Activated CD4-positive, alpha-beta memory T cell treated with anti-CD3 and anti-CD28 coated beads for 36 hours (primary cell): ENCODE measurements at places on chromosomes 12 and 14. TPM values are rescaled to one million over a fixed set of nuclear protein-coding genes. Genes with fewer than 3 reads are reported as not detected.
A peak's percentile ranks its signal among the peaks of the same experiment; 100 is the strongest.

DNA sequence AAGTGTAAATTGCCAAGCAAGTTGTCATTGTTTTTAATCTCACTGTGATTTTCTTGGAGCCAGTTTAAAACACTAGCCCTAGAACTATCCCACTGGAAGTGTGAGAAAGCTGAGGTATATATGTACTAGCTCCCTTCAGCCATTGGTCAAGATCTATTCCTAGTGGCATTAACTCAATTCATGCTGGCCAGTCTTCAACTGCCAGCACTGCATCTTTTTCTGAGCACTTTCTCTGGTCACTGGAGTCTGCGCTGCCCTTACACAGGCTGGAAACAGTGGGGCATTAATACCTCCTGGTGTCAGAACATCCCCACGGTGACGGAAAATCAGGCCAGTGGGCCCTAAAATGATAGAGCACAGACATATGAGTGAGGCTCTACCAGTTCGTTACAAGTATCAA is 4.0 kb upstream of the NOVA1 start:
- no peaks in the 10 kb centered on the region for H3K36me3 ChIP-seq
- peaks cover 17% of the 10 kb centered on the region for H3K27me3 ChIP-seq
- no peak overlapping the region for H3K4me3 ChIP-seq
- no peak for DNase-seq
- no peaks in the 10 kb centered on the region for H3K4me1 ChIP-seq

DNA sequence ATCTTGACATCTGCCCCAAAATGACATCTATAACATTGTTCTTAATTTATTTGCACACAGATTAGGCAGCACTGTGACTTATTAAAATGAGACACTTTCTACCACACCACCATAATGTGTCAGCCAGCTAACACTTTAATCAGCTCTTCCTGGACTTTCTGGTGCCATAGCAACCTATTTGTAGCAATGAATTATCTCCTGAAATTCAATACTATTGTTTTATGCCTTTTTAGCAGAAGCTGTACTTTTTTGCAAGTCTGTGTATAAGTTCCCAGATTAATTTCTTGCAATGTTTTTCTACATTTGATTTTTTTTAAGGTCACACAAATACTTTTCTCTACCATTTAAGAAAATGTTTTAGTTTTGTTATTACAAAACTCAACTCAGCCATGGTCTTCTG is 72.8 kb upstream of the SAV1 start:
- peaks cover 45% of the 10 kb centered on the region for H3K4me1 ChIP-seq
- no peak overlapping the region for H3K4me3 ChIP-seq
- H3K36me3 ChIP-seq = peaks cover 34% of the 10 kb centered on the region
- no peak for DNase-seq

- peak overlapping the region; percentile 58 for H3K27ac ChIP-seq
- DNase-seq = peak; percentile 25
- peak overlapping the region; percentile 26 for H3K4me3 ChIP-seq
- H3K27me3 ChIP-seq = peaks cover 24% of the 10 kb centered on the region
Measured at GRCh38 chr12:132323171-132324010, 6.0 kb downstream of the GALNT9 start.

DNA sequence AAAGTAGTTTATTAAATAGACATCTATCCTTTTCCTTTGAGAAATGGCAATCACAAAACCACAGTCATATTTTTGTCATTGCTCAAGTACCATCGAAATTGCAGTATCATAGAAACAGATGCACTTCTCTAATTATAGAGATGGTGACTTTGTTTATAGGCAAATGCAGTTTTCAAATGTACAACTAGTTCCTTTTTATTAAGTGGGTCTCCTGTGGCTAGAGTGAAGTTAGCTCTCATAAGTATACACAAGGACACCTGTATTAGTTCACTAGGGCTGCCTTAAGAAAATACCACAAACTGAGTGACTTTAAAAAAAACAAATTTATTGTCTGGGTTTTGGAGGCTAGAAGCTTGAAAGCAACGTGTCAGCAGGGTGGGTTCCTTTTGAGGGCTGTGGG is 62.8 kb downstream of the OTOGL start:
- H3K36me3 ChIP-seq = no peaks in the 10 kb centered on the region
- H3K4me3 ChIP-seq = no peak overlapping the region
- H3K27me3 ChIP-seq = peaks cover 10% of the 10 kb centered on the region
- H3K27ac ChIP-seq = no peak overlapping the region

- no peaks in the 10 kb centered on the region for H3K27me3 ChIP-seq
- H3K36me3 ChIP-seq = no peaks in the 10 kb centered on the region
- H3K4me3 ChIP-seq = no peak overlapping the region
- H3K4me1 ChIP-seq = peaks cover 42% of the 10 kb centered on the region
- no peak overlapping the region for H3K27ac ChIP-seq
Measured at GRCh38 chr12:52605542-52605941, 4.3 kb upstream of the KRT72 start.

- DNase-seq = no peak
- H3K4me3 ChIP-seq = no peak overlapping the region
- H3K27me3 ChIP-seq = peaks cover 17% of the 10 kb centered on the region
- H3K36me3 ChIP-seq = no peaks in the 10 kb centered on the region
- H3K27ac ChIP-seq = no peak overlapping the region
Measured at GRCh38 chr14:92760524-92760805, 12.0 kb upstream of the LGMN start.

DNA sequence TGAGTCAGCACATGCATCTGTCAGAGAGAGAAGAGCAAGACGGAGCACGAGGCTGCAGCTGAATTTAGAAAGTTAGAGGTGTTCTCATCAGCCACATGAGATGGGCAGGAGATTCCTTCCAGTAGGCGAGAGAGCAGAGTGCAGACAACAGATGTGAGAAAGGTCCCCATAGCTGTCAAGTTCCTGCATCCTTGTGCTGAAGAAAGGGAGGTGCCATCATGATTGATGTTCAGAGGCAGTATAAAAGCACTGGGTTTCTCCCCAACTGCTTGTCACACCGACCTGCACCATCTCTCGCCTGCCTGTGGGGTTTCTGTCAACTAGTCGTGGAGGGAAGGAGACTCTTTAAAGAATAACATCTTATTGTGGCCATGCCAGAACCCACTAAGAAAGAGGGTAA is at the start of gene MYBPC1:
MYBPC1 (plus strand) TSS at position 272 of the 400 bp plus-strand sequence; CDS start at position 372, 100 bp downstream.
- no peak within 1 kb of the TSS for H3K4me3 ChIP-seq
- H3K4me1 ChIP-seq = no peaks in the 10 kb centered on the region
- no peak within 1 kb of the TSS for H3K27ac ChIP-seq
- no peak for DNase-seq

DNA sequence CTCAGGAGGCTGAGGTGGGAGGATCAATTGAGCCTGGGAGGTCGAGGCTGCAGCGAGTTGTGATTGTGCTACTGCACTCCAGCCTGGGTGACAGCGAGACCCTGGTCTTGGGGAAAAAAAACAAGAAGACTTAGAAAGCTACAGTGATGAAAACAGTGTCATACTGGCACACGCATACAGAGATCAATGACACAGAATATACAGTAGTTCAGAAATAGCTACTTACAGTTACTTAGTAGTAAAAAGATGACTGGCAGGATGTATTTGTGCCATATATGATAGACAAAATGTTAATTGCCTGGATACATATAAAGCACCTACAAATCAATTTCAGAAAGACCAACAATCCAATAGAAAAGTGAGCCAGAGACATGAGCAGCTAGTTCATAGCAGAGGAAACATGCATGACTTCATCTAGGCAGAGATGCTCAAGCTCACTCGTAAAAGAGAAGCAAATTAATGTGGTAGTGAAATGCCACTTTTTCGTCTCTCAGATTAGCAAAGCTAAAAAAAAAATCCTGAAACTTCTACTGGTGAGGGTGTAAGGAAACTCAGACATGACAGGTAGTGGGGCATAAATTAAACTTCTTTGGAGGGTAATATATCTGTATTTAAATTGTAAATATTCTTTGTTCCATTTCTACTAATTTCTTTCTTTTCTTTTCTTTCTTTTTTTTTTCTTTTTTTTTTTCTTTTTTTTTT is 2.5 kb upstream of the ALDH2 start:
- H3K27me3 ChIP-seq = peaks cover 45% of the 10 kb centered on the region
- peaks cover 2% of the 10 kb centered on the region for H3K36me3 ChIP-seq
- no peak for DNase-seq

GRCh38 chr14:102089621-102090343 is 2.9 kb upstream of the HSP90AA1 start:
- H3K27ac ChIP-seq = peak overlapping the region; percentile 52
- no peak for DNase-seq

- H3K4me3 ChIP-seq = no peak overlapping the region
- DNase-seq = no peak
- H3K4me1 ChIP-seq = peaks cover 3% of the 10 kb centered on the region
- H3K36me3 ChIP-seq = no peaks in the 10 kb centered on the region
Measured at GRCh38 chr12:96078231-96079135, 43.1 kb upstream of the LTA4H start.

DNA sequence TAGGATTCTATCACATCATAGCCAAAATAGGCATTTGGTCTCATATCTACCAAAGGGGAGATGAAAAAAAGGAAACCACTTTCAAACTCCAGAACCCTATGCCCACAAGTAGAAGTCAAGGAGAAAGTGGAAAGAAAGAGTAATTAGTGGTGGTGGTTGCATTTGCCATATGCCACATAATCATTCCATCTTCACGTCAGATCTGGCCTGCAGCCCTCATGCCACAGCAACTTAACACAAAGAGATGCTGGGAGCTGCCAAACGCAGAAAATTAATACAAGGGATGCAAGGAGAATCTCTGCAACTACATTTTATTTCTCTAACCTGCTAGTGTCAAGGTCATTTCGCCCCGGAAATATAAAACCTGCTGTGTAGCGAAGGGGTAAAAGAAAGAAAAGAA is 148.6 kb upstream of the FOXN3 start:
- no peak for DNase-seq
- H3K4me1 ChIP-seq = peaks cover 34% of the 10 kb centered on the region
- no peak overlapping the region for H3K27ac ChIP-seq
- H3K4me3 ChIP-seq = no peak overlapping the region

DNA sequence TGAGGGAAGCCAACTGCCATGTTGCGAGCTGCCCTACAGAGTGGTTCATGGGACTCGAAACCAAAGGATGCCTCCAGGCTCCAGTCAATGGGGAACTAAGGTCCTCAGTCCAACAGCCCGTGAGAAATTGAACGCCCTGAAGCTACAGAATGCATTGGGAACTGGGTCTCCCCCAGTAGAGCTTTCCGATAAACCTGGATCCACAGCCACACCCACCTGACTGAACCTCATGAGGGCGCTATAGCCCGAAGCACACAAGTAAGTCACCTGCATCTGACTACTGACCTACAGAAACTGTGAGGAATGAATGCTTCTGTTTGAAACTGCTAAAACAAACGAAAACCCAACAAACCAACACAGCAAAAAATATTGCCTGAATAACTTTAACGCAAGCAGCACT is 1297.7 kb downstream of the AACS start:
- H3K36me3 ChIP-seq = no peaks in the 10 kb centered on the region
- no peak for DNase-seq
- H3K27ac ChIP-seq = no peak overlapping the region
- no peaks in the 10 kb centered on the region for H3K4me1 ChIP-seq
- no peak overlapping the region for H3K4me3 ChIP-seq

- no peak overlapping the region for H3K27ac ChIP-seq
- no peaks in the 10 kb centered on the region for H3K27me3 ChIP-seq
- no peak overlapping the region for H3K4me3 ChIP-seq
- no peaks in the 10 kb centered on the region for H3K4me1 ChIP-seq
Measured at GRCh38 chr12:115204957-115205754, 521.2 kb upstream of the TBX3 start.

- DNase-seq = peak; percentile 58
- no peaks in the 10 kb centered on the region for H3K36me3 ChIP-seq
- H3K27ac ChIP-seq = no peak overlapping the region
- H3K27me3 ChIP-seq = peaks cover 21% of the 10 kb centered on the region
- no peaks in the 10 kb centered on the region for H3K4me1 ChIP-seq
Measured at GRCh38 chr14:20855652-20856291, 35.4 kb upstream of the RNASE3 start.

- no peak overlapping the region for H3K27ac ChIP-seq
- H3K4me3 ChIP-seq = no peak overlapping the region
- no peak for DNase-seq
- H3K4me1 ChIP-seq = peaks cover 22% of the 10 kb centered on the region
- H3K27me3 ChIP-seq = no peaks in the 10 kb centered on the region
Measured at GRCh38 chr12:109963743-109964429, 32.3 kb downstream of the GIT2 start.

GRCh38 chr14:96198430-96199130 is 6.1 kb upstream of the BDKRB2 start:
- no peaks in the 10 kb centered on the region for H3K36me3 ChIP-seq
- peaks cover 16% of the 10 kb centered on the region for H3K4me1 ChIP-seq
- H3K27me3 ChIP-seq = peaks cover 9% of the 10 kb centered on the region
- H3K4me3 ChIP-seq = peak overlapping the region; percentile 52
- H3K27ac ChIP-seq = peak overlapping the region; percentile 23

- H3K36me3 ChIP-seq = peaks cover 2% of the 10 kb centered on the region
- H3K27me3 ChIP-seq = peaks cover 19% of the 10 kb centered on the region
- peaks cover 2% of the 10 kb centered on the region for H3K4me1 ChIP-seq
- no peak for DNase-seq
- H3K27ac ChIP-seq = no peak within 1 kb of the TSS
Measured at GRCh38 chr12:50842637-50843493, at the start of gene TMPRSS12. TSS of gene TMPRSS12 (plus strand) at chr12:50842926. CDS start at chr12:50842965, 39 bp downstream.

- peaks cover 25% of the 10 kb centered on the region for H3K36me3 ChIP-seq
- no peak overlapping the region for H3K4me3 ChIP-seq
- no peak overlapping the region for H3K27ac ChIP-seq
- no peak for DNase-seq
Measured at GRCh38 chr12:14505626-14506596, 61.8 kb downstream of the PLBD1 start.

- no peaks in the 10 kb centered on the region for H3K27me3 ChIP-seq
Measured at GRCh38 chr12:96177013-96177412, 17.2 kb upstream of the ELK3 start.

DNA sequence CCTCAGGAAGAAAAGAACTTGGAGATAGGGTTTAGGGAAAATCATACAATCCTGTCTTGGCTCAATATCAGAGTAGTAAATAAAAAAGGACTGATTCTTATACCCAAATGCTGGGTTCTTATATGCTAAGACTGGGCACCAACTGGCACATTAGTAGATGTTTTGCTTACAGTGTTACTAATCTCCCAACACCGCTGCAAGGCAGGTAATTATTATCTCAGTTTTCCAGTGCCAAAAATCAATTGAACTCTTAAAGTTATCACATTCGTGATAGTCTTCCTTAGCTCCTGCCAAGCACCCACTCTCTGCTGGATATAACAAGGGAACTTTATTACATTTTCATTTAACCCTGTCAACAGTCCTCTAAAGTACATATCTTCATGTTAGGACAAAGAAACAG is 25.0 kb upstream of the HIGD1C start:
- no peak for DNase-seq
- H3K4me3 ChIP-seq = no peak overlapping the region
- H3K27ac ChIP-seq = no peak overlapping the region
- H3K36me3 ChIP-seq = no peaks in the 10 kb centered on the region
- peaks cover 1% of the 10 kb centered on the region for H3K27me3 ChIP-seq

Gene LYZ
- not detected for total RNA-seq

Gene AMN
- not detected for total RNA-seq

Gene TAS2R19
- total RNA-seq = 0.93 TPM

Gene FBRSL1
- total RNA-seq = 41.7 TPM

Gene SLC25A47
- not detected for total RNA-seq

Gene SLC17A8
- total RNA-seq = not detected

Gene COCH
- total RNA-seq = 0.75 TPM
